ENCODE measurements at places on chromosomes 3 and 15.

DNA sequence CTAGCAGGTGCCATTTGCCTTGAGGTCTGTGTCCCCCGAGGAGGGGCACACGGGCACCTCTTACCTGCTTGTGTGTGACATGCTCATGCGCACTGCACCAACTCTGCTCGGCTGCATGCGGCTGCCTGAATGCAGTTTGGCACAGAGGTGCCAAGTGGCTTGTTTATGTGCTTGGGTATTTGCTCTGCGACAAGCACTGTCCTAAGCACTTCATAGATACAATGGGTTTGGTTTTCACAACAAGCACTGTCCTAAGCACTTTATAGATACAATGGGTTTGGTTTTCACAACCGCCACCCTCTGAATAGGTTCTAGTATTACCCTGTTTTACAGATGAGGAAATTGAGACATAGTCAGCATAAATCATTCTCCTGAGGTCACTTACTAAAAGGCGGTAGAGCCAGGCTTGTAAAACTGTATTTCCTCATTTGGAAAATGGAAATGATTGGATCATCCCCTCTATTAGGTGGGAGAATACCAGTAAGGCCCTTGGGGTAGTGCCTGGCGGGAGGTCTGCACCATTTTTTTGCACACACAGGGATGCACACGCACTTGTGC lies 487 bp downstream of the ITIH4 start:
- DNase-seq, result no peak

DNA sequence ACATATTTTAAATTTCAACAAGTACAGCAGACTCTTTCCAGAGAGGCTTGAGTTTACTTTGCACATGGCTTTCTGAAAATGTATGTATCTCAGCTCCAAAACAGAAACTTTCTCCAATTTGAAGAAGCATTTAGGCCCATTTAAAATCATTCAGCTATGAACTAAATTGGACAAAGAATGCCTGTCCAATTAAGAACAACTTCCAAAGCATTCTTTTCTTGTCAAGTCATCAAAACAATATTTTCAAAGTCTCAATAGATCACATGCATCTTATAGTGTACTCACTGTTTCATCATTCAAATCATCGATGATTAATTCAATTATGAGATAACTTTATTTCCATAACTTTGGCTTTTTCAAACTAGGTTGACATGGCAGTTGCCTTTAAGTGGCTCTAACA lies 95.2 kb downstream of the KBTBD8 start:
- no peak for DNase-seq

- no peak for DNase-seq
Measured at GRCh38 chr15:79167776-79168175, 77.2 kb upstream of the RASGRF1 start.

DNA sequence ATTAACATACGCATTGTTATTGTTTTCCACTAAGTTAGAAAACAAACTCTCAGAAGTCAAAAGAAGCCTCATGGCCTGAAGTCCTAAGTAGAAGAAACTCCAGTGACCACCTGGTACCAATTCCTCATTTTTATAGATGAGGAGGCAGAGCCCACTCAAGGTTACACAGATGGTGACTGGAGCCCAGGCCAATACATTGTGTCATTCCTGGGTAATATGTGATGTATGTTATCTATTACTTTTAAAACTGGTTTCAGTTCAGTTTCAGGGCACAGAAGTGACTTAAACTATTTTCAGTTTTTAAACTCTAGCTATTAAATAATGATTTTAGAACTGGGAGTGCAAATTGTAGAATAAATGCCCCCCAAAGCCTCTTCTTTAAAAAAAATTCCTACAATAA lies 66.7 kb upstream of the STXBP5L start:
- DNase-seq, result no peak

GRCh38 chr3:179473565-179473964 lies 22.3 kb upstream of the GNB4 start:
- no peak for DNase-seq

- no peak for DNase-seq
Measured at GRCh38 chr3:108546692-108547091, 36.3 kb upstream of the MYH15 start.

DNA sequence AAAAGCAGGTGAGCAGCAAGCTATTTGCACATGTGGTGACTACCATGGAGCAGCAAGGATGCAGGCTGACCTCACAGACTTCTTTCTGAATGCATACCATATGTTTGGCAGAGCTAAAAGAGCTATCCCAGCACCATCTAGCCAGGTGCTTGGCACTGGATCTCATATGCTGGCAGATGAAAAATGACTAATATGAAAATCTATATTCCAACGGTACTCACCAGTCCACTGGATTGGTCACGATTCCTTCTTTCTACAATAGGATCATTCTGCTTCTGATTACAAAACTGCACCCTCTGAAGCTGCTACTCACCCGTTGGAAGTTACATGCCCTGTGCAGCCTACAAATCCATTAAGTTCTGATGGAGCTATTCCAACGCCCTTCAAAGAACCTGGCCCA lies 714.3 kb upstream of the CFAP20DC start:
- DNase-seq, result no peak

DNA sequence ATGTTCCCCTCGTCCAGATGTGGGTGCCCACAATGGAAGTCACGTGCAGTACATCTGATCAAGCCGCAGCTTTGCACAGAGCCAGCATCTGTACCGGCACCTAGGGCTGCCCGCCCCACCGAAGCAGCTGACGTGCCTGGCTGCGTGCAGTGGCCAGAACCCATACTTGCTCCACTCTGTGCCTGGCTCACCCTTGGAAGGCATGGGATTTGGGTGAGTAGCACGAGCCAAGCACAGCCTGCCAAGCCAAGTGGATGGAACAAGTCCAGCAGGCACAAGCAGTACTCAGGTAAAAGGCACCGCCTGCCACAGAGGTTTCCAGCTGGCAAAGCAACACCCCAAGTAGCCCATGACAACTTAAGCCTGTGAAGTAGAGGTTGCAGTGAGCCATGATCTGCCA lies 261.3 kb downstream of the TBC1D5 start:
- no peak for DNase-seq

DNA sequence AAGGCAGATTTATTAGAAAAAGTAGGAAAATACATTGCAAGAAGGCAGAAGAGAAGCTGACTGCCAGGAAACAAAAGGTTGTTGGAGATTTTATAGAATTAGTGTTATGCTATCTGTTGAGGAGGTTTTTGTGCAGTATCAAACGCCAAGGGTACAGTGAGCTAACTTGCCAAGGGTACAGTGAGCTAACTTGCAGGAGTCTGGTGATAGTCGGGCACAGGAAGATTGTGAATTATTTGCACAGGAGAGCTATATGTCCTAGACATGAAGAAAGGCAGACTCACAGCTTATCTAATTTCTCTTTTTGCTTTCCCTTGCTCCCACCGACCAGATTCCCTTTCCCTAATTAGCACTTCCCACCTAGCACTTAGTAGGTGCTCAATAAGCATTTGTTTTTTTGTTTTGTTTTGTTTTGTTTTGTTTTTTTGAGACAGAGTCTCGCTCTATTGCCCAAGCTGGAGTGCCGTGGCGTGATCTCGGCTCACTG lies 2.7 kb upstream of the CSK start:
- DNase-seq, result no peak

GRCh38 chr15:42332331-42332730 lies 27.0 kb upstream of the CAPN3 start:
- DNase-seq, result no peak

DNA sequence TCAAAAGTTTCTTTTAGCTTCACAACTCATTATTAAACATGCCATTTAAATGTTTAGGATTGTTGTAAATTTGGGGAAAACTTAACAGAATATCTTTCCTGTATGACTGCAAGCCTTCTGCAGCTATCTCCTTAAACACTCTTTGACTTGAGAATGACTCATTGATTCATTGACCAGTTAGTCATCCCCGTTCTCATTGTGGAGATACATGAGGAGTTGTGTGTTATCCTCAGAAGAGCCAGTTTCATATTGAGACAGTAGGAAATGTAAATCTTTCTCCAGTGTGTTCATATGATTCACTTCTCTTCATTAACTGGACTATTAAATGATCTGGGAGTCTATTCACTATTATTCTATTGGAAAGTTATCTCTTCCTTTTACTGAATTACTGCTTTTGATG lies 83.0 kb downstream of the CRYGS start:
- DNase-seq, result no peak

- no peak for DNase-seq
Measured at GRCh38 chr3:17979911-17980310, 237.5 kb upstream of the TBC1D5 start.

GRCh38 chr15:94305133-94305532 lies 73.8 kb downstream of the MCTP2 start:
- DNase-seq, result no peak

GRCh38 chr3:156406393-156406792 lies 148.5 kb downstream of the SSR3 start:
- DNase-seq, result no peak

DNA sequence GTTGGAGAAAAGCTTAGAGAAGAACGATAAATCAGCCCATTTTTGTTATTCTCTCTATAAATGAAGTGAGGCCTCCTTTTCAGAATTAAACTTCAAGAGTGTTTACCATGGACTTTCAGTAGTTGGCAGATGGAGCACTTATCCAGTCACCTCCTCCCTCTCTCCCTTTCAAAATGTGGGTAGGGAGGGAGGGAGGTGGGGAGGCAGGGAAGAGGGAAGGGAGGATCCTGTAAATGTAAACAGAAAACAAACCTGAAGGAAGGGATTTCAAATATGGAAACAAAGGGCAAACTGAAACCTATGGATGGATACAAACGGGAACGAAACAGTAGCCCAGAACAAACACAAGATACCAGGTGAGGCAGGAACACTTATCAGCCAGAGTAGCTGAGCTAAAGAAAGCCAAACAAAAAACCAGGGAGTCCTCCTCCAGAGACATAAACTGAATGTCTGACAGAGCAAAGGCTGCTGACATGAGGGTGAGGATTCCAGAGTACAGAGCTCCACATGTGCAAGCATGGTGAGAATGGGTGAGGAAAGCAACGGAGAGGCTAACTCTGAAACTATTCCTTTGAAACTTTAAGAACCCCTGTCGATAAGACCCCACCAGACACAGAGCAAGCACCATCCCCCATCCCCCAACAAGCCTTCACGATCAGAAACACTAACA lies 41.0 kb upstream of the GP5 start:
- DNase-seq, result no peak

GRCh38 chr15:45572617-45573016 lies 14.6 kb upstream of the BLOC1S6 start:
- no peak for DNase-seq

DNA sequence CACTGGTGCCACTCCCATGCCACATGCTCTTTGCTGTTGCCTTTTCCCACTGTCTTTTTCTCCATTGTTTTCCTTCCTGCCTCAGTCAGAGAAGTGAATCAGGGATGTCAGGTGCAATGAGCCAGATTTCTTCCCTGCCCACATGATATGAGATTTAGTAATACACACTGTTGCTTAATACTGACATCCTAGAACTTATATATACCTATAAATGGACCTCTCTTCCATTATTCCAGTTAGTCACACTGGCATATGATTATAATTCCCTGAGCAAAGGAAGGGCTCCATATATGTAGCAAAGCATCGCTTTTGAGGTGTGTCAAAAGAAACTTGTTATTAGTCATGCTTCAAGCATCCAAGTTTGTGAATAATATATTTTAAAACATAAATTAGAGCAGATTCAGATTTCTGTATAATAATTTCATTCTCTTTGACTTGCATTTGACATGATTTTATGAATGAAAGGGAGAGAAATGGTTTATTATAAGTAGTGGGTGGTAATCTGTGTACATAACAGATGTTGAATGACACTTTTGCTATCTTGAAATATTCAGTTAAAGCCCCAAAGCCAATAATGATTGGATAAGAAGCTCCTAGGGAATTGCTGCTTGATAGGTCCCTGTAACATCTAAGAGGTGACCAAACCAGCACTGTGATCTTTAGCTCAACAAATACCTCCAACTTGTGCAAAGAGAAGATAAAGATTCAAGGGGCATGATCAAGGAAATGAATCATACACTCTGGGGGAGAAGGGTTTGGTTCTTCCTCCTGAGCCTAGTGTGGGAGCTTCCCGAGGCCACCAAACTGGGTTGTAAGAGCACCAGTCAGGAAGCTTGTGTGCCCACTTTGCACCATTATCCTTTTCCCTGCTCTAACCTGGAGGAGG lies 48.6 kb downstream of the CHST2 start:
- DNase-seq, result no peak

DNA sequence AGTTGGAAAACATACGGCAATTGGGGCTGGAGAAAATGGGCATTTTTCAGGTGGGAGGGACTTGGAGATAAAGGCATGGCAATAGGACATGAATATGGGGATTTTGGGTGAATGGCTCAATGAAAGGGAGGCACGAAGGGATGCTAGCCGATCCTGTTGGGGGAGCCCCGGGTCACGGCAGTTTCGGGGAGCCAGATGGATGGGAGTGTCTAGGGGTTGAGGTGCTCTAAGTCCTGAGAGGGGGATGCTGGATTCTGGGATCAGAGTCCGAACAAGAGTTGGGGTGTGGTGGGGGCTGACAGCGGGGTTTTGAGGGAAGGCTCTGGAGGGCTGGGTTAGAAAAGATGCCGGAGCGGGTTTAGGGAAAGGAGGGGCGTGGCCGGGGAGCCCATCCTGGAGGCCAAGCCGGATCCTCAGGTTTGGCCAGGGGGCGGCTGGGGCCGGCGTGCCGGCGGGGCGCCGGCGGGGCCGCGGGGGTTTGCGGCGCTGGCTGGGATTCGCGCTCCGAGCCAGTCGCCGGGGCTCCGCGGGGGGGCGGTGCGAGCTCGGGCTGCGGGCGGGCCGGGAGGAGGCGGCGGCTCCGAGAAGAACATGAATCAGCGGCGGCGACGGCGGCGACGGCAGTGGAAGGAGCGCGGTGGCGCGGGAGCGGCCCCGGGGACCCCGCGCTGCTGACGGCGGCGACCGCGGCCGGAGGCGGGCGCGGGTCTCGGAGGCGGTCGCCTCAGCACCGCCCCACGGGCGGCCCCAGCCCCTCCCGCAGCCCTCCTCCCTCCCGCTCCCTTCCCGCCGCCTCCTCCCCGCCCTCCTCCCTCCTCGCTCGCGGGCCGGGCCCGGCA lies at the start of gene TYRO3:
Gene TYRO3, plus strand, starts transcription at position 813 of the 839 bp plus-strand sequence. CDS start 46 bp downstream, outside the sequence.
- DNase-seq, result no peak

DNA sequence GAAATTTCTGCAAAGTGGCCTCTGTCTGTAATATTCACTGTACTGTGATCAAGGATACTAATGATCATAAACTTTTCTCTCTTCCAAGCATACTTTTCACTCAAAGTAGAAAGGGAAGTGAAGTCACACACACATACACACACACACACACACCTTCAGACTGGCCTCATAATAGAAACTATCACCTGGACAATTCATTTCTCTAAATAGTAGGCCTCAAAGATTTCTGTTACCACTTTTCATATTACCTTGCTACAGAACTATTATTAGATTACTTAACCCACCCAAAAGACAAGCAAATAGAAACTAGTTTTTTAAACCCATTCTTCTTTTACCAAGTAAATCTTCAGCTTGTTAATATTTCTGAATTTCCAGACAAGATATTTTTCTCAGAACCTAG lies 12.2 kb downstream of the CPB1 start:
- DNase-seq, result no peak
